ENCODE measurements at places on chromosomes 1 and 21.

GRCh38 chr1:245091818-245092637 lies 62.8 kb upstream of the KIF26B start:
- DNase-seq: peak; percentile 80

DNA sequence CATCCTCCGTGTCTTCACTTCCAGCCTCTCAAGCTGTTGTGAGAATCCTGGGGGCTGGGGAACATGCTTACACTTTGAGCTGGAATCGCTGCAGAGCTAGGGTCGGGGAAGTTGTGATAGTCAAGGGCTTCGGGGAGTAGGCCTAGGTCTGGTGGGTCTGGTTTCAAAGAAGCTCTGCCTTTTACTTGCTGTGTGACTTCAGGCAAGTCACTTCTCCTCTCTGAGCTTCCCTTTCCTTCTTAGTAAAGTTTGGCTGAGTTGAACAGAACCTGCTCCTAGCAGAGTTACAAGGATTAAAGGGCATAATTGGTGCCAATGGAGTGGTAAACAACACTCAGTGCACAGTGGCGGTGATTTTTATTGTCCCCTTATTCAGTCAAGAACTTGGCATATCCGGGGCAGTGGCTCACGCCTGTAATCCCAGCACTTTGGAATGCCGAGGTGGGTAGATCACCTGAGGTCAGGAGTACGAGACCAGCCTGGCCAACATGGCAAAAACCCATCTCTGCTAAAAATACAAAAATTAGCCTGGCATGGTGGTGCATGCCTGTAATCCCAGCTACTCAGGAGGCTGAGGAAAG lies 25.7 kb downstream of the ARHGEF19 start:
- DNase-seq: no peak

- DNase-seq: peak; percentile 33
Observed at GRCh38 chr1:227886993-227887696, 60.6 kb downstream of the WNT9A start.

GRCh38 chr1:245566952-245567351 lies 412.2 kb downstream of the KIF26B start:
- DNase-seq: no peak

GRCh38 chr1:58845942-58846341 lies 62.1 kb upstream of the JUN start:
- no peak for DNase-seq

DNA sequence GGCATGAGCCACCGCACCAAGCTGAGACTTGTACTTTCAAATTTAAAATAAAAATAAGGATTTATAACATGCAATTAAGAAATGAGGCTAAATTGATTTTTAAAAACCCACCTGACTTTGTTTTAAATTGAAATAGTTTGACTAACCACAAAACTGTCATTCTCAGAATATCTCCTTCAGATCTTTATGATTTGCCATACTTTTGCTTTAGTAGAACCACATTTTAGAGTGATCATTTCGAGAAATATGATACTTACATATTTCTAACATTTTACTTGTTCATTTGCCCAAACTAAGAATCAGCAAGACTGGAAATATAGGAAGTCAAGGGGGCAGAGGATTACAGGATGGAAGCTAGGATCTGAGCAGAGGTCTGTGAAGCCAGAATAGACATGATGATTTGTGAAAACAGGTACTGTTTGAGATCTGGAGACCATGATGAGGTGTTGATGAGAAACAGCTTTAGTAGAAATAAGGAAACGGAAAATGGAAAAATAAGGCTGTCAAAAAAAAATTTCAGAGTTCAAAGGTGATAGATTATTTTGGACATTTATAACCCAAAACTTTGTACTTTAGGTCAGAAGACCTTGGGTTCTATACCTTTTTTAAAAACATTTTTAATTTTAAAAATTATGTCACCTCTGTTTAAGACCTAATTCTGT lies 44.8 kb downstream of the GIPC2 start:
- peak; percentile 37 for DNase-seq

DNA sequence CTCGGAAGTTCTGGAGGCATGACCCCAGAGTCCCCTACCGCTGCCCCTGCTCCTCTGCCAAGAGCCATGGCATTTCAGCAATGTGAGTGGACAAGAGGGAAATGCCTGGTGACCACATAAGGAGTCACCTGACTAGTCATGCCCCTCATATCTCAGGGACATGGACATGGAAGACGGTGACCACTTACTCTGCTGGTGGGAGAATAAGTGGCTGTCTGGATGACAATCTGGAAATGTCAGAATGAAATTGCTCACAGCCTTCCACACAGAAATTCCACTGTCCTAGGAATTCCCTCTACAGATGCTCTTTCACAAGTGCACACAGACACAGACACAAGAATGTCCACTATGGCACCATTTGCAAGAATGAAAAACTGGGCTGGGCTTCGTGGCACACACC lies 24.3 kb upstream of the PLEKHG5 start:
- no peak for DNase-seq

DNA sequence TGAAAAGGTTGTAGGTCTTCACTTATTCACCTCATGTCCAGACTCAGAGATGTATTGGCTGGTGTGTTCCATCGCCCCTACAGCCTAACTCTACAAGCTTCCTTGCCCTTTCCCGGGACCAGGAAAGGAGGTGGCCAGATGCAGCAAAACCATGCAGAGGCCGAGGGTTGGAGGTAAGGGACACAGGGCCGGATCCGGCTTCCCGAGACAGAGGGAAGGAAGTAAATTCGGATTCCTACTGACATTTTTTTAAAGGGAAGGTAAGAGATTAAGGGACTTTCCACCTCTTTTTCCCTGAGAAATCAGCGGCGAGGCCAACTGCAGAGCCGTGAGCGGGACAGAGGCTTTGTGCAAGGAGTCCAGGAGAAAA lies 12.7 kb downstream of the EPHA10 start:
- DNase-seq: no peak

DNA sequence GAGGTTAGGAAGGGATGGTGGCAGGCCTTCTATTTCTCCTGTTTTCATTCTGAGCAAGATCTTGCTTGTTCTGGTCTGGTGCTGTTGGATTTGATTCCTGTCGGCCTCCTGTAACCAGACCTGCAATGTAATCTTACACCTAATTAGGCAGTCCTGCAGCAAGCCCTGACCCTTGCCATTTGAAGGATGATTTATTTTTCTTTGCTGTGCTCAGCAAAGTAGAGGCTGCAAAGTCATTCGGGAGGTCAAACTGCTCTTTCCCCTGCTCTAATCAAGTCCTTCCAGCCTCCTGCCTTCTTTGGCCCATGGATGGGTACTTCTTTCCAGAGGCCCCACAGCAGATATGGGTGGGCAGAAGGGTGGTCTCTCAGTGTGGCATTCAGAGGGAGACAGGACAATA lies 417.7 kb upstream of the USP24 start:
- DNase-seq: no peak

- DNase-seq: no peak
Observed at GRCh38 chr21:44329086-44329889, 9.9 kb downstream of the CFAP410 start.

- no peak for DNase-seq
Observed at GRCh38 chr1:181482521-181483284, 614 bp upstream of the CACNA1E start.

GRCh38 chr1:19619697-19620384 lies 24.3 kb upstream of the NBL1 start:
- DNase-seq: no peak

DNA sequence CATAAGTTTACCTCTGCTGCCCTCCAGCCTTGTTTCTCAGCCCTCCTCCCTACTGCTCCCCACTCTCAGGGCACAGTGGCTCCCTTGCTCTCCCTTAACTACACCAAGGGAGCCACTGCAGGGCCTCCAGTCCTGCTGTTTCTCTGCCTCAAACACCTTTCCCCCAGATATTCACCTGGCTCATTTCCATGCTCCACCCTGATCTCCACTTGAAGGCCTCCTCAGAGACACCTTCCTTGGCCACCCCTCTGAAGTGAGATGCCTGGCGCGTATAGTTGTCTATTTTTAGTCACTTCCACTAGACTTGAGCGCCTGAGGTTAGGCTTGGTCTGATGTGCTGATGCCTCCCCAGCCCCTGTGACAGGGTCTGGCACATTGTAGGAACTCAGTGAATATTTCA lies 34.9 kb downstream of the SEC16B start:
- DNase-seq: no peak

GRCh38 chr1:199073166-199073565 lies 434.3 kb downstream of the PTPRC start:
- DNase-seq: no peak

GRCh38 chr1:241332037-241332409 lies 25.0 kb downstream of the RGS7 start:
- DNase-seq: no peak

GRCh38 chr1:225987491-225988316 lies 11.4 kb downstream of the SDE2 start:
- DNase-seq: peak; percentile 20

DNA sequence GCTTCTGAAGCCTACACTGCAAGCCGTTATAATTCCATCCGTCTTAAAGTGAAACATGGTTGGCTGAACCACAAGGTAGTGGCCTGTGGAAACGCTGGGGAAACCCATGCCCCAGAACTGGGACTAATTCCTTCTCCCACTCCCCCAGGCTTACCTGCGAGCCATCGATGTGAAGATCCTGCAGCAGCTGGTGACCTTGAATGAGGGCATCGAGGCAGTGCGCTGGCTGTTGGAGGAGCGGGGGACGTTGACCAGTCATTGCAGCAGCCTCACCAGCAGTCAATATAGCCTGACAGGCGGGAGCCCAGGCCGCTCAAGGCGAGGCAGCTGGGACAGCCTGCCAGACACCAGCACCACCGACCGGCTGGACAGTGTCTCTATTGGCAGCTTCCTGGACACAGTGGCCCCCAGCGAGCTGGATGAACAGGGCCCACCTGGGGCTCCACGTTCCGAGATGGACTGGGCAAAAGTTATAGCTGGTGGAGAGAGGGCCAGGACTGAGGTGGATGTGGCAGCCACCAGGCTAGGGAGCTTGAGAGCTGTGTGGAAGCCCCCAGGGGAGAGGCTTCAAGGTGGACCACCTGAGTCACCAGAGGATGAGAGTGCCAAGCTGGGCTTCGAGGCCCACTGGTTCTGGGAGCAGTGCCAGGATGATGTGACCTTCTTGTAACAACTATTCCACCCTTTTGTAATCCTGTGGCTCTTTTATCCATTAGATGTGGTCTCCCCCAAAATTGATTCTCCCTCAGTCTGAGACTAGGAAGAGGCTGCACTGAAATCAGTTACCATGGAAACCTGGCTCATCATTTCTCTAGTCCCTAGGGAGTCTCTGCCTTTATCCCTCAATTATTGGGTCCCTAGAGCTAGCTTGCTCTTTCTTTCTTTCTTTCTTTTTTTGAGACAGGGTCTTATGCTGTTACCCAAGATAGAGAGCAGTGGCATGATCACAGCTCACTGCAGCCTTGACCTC lies 16.7 kb downstream of the LURAP1 start:
- DNase-seq: no peak

GRCh38 chr1:5424802-5425703 lies 567.2 kb downstream of the NPHP4 start:
- DNase-seq: no peak

DNA sequence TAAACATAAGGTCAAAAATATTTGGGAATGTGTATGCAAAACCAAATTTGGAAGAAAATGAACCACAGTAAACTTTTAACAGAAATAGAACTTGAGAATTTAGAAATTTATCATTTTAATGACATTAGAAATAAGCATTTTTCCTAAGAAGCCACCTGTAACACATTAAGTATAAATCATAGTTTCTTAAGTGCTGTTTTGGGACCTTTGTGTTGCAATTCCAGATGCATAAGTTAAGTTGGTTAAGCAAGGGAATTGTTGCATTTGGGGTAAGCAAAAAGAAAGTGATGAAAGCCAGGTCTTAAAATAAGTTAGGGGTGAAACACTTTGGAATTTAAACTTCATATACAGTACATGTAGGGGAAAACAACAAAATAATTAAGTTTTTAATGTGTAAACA lies 49.8 kb downstream of the CDKN2C start:
- peak; percentile 28 for DNase-seq

GRCh38 chr1:109787845-109788601 lies 24.3 kb upstream of the EPS8L3 start:
- no peak for DNase-seq

GRCh38 chr1:212718499-212718898 lies 18.9 kb upstream of the BATF3 start:
- no peak for DNase-seq
